ENCODE measurements at places on chromosomes 11 and 22. TPM values are rescaled to one million over a fixed set of nuclear protein-coding genes. Genes with fewer than 3 reads are reported as not detected.
A peak's percentile ranks its signal among the peaks of the same experiment; 100 is the strongest.

DNA sequence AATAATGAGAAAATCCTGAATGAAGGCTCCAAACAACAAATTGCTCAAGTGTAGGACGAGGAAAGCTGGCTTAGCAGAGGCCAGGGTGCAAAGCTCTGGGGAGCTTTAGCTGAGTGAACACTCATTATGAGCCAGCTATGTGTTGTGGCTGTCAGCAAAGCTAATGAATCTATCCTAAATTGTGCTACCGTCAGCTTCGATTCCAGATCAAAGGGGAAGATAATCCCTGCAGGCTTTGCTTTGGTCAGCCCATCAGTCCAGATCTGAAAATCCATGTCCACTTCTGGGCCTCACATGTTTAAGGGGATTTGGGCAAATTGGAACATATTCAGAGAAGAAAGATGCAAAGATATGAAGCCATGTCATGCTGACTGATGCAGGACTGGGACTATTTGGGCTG is 180.9 kb upstream of the ZBED5 start:
- DNase-seq, result no peak
- H3K27ac ChIP-seq, result no peak overlapping the region
- H3K27me3 ChIP-seq, result peaks cover 7% of the 10 kb centered on the region
- H3K4me1 ChIP-seq, result no peaks in the 10 kb centered on the region
- H3K4me3 ChIP-seq, result no peak overlapping the region

The UPB1 gene
- 0.33 TPM for total RNA-seq

The MS4A3 gene
- not detected for total RNA-seq

DNA sequence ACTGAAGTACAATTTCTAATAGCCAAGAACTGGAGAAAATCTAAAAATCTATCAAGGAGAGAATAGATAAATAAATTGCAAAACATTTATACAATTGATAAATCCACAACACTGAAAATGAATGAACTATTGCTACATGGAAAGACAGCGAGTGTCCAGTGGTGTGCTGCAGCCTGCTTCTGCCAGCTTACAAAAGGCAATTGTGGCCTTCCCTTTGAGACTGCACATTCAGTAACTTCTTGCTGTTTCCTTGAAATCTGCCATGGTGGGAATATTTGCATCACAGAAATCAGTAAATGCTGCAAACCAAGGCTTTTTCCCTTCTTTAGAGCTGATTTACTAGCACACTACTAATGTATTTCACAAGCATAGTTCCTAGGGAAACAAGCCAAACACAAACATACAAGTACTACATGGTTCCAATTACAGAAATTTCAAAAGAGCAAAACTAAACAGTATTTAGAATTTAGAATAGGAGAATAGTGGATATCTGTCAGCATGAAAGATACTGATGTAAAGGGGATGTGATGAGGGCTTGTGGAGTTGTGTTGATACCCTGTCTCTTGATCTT is 76.9 kb upstream of the TRIM77 start:
- no peak overlapping the region for H3K4me3 ChIP-seq
- no peaks in the 10 kb centered on the region for H3K4me1 ChIP-seq
- H3K27me3 ChIP-seq, result no peaks in the 10 kb centered on the region
- DNase-seq, result no peak
- no peaks in the 10 kb centered on the region for H3K36me3 ChIP-seq

DNA sequence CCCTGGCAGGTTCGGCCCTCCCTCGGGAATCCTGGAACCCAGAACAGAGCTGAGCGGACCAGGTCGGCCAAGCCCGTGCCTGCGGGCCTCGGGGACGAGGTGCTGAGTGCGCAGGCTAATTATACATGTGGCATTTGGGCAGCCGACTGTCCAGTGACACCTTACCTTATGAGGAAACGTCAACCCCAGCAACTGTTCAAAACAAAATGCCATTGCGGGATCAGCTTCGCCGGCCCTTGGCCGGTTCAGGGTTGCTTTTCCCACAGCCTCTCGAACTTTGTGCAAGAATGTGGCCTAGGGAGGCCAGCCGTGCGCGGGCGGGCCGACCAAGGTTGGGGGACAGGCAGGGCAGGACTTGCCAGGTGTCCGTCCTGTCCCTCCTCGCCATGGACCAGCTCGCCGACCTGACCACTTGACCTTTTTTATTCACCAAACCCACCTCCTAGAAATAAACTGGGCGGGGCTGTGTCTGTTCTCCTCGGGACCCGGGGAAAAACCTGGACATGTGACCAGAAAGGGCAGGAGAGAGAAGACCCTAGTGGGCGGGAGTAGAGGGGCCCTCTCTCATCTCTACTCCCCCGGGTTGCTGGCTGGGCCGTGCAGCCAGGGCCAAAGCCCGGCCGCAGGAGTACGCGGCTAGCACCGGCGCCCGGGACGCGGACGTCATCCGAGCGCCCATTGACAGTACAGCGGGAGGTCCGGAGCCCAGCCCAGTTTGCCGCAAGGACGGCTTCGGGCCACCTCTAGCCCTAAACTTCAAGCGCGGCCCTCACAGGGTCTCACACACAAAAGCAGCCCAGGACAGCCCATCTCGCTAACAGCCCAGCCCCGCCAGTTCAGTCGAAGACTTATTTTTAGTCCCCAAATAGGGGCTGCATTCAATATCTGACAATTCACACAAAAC is 134.3 kb upstream of the C11orf58 start:
- peaks cover 49% of the 10 kb centered on the region for H3K27me3 ChIP-seq
- no peak for DNase-seq
- H3K27ac ChIP-seq, result no peak overlapping the region
- H3K4me3 ChIP-seq, result peak overlapping the region; percentile 26
- H3K36me3 ChIP-seq, result peaks cover 5% of the 10 kb centered on the region
- peaks cover 18% of the 10 kb centered on the region for H3K4me1 ChIP-seq
